Stimulated activated CD4-positive, alpha-beta T cell treated with anti-CD3 and anti-CD28 coated beads, TNF-alpha, amount 100 ng/mL, for 24 hours (primary cell): ENCODE measurements at places on chromosomes 13 and 19.
A peak's percentile ranks its signal among the peaks of the same experiment; 100 is the strongest.

DNA sequence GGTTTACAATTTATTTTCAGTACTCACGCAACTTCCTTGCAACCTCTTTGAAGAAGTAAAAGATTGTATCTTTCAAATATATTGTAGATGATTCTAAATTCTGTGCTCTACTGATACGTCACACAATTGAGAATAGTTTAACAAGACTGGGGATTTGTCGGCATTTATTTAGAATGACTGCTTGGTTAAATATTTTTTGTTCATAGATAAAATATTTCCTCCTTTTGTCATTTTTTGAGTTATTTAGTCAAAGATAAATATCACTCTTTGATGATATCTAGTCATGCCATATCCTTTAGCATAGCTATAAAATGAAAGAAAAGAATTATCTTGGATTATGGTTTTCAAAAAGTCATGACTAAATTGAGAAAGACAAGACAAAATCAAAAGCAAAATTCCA is 2747.8 kb downstream of the PCDH9 start:
- DNase-seq: no peak

DNA sequence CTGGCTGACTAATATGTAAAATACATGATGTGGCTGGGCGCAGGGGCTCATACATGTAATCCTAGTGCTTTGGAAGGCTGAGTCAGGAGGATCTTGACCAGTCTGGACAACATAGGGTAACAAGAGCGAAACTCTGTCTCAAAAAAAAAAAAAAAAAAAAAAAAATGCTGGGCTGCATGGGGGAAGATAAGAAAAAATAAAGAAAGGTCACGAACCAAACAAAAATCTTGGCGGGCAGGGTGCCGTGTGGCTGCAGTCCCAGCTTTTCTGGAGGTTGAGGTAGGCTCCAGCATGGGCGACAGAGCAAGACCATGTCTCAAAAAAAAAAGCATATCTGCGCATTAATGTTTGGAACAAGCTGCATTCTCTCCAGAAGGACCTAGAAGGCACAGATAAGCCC is 8.7 kb downstream of the RNASEH2A start:
- DNase-seq: no peak

DNA sequence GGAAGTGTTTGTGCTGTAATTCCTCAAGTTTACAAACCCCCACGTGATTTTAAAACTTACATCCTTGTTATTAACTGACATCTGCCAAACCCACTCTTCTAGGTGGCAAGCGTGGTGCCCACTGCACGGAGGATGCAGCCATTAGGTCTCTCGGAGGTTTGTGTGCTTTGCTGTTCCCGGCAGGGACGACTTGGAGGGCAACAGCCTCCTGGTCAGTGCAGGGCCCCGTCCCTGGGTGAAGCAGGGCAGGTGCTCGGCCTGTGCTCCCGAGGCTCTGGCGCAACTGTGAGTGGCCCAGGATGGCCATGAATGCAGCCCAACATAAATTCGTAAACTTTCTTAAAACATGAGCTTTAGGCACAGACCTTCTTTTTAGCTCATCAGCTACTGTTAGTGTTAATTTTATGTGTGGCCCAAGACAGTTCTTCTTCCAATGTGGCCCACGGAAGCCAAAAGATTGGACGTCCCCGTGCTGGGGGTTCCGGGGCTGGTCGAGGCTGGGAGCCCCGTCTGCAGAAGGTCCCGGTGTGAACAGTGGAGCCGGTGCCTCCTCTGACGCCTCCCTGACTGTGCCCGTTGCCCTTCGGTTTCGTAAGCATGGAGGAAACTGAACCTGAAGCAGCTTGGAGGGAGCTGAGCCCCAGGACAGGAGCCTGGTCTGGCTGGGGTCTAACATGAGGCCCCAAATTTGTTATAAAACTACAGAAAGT is 11.9 kb downstream of the GAS6 start:
- no peak for DNase-seq

DNA sequence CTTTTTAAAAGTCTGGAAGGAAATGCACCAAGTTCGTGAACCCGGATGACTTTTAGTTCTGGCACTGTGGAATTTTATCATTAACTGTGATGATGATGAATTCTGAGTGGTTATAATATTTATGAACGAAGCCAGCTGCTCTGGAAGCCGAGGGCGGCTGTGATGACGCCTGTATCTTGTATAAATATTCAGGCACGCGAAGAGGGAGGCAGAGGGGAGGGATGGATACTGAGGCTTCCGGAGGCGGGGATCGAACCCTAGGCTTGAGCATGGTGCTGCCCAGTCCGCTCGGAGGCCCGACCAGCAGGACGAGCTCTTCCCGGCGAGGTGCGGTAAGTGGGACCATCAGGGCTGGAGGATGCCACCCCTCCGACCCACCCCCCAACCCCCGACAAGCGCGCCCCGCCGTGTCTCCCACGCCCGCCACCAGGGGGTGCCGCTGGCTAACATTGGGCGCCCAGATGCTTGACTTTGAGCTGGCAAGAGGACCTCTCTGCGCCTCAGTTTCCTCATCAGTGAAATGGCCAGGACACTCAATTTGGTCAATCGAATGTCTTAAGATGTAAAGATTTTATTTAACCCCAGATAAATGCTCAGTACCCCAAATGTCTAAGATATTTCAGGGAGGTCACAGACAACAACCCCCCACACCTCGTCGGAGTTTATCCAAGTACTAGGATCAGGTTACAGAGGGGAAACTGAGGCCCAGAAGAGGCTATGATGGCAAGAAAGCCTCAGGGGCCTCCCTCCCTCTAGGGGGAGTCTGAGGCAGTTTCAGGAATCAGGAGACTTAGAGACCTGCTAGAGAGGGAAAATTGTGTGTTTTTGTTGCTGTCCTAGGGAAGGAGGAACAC is 4.5 kb upstream of the RAB3A start:
- no peak for DNase-seq

DNA sequence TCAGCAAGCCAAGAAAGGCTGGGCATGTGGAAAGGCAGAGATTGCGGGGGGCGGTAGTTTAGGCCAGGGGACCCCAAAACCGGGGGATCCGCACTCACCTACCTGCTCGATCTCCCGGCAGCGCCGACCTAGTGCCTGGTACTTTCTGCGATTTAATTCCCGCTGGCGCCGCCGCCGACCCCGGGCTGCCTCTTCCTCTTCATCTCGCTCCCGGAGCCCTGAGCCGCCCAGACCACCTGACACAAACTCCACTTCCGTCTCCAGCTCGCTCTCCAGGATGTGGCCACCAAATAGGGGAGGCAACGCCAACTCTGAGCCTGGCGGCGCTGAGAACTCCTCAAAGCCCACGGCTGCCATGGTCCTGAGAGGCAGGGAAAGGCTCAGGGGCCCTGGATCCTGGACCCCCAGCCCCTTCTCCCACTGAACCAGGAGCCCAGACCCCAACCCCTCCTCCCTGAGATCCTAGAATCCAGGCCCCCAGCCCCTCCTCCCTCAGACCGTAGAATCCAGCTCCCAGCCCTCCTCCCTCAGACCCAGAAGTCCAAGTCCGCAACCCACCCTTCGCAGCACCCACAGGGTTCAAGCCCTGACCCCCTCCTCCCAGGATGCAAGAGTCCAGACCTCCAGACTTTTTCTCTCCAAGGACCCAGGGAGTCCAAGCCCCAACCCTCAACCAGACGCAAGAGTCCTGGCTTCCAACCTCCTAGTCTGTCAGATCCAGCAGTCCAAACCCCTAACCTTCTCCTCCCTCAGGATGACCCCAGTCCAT is 933 bp downstream of the TFPT start:
- peak; percentile 49 for DNase-seq

GRCh38 chr13:80654638-80655249 is 313.8 kb upstream of the SPRY2 start:
- DNase-seq: no peak

- DNase-seq: no peak
Observed at GRCh38 chr19:49579947-49580263, 451 bp downstream of the NOSIP start.

GRCh38 chr13:66659701-66660467 is 570.3 kb downstream of the PCDH9 start:
- DNase-seq: no peak

- DNase-seq: no peak
Observed at GRCh38 chr13:91544723-91545122, 146.3 kb downstream of the GPC5 start.

GRCh38 chr19:50250450-50251136 is 47.2 kb downstream of the MYH14 start:
- DNase-seq: no peak

GRCh38 chr13:50357136-50357535 is 341.9 kb downstream of the KCNRG start:
- DNase-seq: no peak

- DNase-seq: no peak
Observed at GRCh38 chr13:59326717-59327116, 837.0 kb downstream of the DIAPH3 start.

DNA sequence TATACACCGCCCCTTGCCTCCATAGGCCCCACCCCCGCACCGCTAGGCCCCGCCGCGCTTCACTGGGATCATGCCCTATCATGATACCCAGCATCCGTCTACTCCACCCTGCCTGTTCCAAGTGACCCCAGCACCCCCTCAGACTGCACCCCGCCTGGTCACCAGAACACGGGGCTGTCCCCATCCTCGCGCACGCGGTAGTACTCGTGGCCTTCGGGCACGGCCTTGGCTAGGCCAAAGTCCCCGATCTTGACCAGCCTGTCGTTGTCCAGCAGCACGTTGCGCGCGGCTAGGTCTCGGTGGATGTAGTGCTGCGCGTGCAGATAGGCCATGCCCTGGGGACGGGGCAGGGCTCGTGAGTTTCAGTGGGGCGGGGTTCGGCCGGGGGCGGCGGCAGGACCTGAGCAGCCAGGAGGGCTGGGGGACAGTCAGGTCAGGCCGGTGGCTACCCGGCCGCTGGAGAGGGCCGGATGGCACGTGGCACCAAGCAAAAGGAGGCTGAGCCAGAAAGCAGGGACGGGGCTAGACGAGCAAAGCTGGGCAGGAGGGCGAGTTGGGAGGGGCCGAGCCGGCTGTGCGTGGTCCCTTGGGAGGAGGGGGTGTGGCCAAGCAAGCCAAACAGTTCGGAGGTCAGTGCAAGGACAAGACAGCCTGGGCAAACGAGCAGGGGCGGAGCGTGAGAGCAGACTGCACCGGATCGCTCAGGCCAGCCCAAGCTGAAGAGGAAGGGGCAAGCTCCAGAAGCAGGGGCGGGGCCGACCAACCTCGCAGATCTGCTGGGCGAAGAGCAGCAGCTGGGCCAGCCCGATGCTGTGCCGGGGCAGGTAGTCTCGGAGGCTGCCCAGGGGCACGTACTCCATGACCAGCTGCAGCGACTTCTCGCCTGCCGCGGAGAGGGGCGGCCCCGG is 13.6 kb upstream of the ICAM3 start:
- no peak for DNase-seq

DNA sequence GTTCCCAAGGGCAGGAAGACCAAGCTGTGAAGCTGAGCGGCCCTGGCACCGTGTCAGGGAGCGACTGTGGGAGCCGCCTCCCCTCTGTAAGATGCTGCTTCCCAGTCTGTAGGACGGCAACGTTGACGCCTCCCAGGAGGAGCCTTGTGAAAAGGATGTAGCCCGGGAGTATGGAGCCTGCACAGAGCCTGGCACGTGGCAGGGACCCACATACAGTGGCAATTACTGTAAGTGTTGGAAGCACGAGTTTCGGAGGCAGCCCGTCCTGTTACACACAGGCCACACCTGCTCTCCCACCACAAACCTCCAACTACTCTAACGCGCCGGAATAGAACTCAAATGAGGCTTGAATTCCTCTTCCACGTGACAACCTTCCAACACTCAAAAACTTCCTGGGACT is 6.6 kb downstream of the RAB20 start:
- DNase-seq: no peak

DNA sequence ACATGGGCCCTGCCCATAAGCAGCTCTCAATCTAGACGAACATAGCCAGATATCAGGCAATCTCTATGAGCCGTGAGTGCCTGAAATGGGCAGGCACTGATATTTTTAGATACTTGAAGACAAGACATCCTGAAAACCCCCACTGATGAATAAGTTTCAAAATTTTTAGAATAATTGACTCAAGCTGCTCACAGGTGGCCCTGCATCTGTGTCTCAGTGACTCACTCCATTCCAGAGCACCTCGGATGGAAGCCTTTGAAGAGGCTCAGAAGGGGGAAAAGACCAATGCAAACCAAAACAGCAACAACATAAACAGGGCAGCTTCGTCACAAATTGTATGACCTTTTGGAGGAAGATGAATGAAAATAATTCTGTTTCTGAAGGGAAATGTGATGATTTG is 42.8 kb upstream of the SLC46A3 start:
- no peak for DNase-seq

DNA sequence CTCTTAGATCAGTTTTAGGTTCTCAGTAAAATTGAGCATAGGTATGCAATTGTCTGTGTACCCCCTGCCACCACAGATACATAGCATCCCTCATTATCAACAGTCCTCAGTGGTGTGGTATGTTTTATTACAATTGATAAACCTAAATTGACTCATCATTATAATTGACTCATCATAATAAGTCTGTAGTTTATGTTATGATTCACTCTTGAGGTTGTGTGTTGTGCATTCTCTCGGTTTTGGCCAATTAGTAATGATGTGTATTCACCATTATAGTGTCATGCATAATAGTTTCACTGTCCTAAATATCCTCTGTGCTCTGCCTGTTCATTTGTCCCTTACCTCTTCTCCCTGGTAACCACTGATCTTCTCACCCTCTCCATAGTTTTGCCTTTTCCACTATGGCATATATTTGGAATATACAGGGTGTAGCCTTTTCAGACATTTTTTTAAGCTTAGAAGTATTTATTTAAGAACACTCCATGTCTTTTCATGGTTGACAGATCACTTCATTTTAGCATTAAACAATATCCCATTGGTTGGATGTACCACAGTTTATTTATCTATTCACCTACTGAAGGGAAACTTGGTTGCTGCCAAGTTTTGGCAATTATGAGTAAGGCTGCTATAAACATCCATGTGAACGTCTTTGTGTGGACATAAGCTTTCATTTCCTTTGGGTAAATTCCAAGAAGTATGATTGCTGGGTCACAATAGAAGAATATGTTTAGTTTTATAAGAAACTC is 1620.6 kb upstream of the MIR17HG start:
- no peak for DNase-seq

DNA sequence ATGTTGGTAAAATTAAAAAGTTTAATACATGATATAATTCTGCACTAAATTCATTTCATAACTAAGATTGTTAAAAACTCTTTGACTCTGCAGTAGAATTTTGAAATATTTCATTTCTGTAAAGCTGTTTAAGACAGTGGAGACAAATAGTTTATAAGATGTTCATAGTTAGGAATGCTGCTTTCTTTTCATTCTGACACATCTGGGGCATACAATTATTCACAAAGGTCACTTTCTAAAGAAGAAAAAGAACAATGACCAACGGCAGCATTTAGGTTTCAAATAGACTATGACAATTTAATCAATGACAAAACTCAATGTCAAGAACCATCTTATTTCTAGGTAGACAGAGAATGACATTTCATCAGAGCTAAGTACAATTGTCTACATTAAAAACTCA is 1422.1 kb downstream of the PCDH9 start:
- DNase-seq: no peak

DNA sequence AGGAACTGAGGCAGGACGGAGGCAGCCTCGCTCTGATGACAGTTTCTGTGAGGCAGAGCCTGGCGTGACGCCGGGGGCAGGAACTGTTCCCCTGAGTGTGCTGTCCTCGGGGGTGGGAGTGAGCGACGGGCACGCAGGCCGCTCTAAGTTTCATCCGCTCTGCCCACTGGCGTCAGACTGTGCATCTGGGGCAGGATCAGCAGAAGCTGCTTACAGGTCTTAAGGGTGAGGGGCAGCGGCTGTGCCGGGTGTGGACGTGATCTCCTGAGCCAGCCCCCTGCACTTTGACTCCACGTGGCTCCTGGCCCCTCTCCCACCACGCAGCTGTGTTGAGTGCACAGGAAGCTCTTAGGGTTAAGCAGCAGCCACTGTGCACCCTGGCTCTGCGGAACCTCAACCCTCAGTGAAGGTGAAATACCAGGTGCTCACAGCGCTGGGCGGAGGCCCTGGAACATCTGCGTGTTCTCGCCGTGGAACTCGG is 1.5 kb downstream of the GRK1 start:
- DNase-seq: no peak
